Left renal cortex interstitium (tissue), 4 donors: ENCODE measurements at places on chromosomes 13 and 19. TPM values are rescaled to one million over a fixed set of nuclear protein-coding genes. Genes with fewer than 3 reads are reported as not detected.

NCR1 gene
- not detected for polyA plus RNA-seq

- DNase-seq = no peak
Observed at GRCh38 chr19:31354799-31355664, 5.8 kb upstream of the TSHZ3 start.

DNA sequence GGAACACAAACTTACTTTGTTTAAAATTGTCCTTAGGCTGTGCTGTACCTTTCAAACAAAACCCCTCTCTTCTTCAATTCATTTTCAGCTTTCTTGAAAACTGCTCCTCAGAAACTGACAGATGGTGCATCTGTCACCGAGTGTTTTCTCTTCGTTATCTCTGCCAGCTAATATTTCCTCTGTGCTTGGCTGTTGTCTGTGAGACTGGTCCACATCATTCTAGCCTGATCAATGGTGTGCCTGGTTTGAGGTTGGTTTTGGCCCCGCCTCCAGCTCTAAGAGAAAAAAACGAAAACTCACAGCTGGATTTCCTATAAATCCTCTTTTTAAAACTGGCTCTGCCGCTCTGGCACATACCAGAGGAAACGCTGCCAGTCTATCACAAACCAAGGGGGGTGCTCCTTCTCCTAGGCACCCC, 79.7 kb downstream of the STARD13 start:
- DNase-seq = no peak

DNA sequence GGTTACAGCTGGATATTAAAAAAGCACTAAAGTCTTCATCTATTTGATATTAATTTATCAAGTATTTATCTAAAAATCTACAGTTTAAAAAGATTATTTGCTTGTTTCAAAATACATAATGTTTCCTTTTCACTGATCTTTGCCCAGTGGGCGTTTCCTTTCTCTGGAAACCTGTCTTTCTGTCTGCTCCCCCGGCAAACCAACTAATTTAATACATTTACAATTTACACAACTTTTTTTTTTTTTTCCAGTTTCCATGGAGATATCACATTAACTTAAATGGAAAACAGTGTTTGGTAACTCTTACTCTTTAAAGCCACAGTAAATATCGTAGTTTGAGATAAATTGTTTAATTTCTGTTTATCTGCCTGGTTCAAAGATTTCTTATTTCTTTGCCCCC, 5.3 kb downstream of the GPC6 start:
- DNase-seq = no peak

KLHL1 gene
- 1.1 TPM for polyA plus RNA-seq

GRCh38 chr19:40927567-40927966, 45.5 kb upstream of the CYP2A7 start:
- DNase-seq = no peak

APOC4 gene
- 0.51 TPM for polyA plus RNA-seq
